ENCODE measurements at places on chromosomes 3 and 15.

DNA sequence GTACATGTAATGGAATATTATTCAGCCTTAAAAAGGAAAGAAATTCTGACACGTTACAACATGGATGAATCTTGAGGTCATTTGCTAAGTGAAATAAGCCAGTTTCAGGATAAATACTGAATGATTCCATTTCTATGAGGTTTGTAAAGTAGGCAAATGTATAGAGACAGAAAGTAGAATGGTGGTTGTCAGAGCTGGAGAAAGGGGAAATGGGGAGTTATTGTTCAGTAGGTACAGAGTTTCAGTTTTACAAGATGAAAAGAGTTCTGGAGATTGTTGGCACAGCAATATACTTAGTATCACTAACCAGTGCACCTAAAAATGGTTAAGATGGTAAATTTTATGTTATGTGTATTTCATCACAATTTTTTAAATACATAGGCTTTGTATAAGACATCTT, 60.6 kb downstream of the USP8 start:
- no peak for DNase-seq

DNA sequence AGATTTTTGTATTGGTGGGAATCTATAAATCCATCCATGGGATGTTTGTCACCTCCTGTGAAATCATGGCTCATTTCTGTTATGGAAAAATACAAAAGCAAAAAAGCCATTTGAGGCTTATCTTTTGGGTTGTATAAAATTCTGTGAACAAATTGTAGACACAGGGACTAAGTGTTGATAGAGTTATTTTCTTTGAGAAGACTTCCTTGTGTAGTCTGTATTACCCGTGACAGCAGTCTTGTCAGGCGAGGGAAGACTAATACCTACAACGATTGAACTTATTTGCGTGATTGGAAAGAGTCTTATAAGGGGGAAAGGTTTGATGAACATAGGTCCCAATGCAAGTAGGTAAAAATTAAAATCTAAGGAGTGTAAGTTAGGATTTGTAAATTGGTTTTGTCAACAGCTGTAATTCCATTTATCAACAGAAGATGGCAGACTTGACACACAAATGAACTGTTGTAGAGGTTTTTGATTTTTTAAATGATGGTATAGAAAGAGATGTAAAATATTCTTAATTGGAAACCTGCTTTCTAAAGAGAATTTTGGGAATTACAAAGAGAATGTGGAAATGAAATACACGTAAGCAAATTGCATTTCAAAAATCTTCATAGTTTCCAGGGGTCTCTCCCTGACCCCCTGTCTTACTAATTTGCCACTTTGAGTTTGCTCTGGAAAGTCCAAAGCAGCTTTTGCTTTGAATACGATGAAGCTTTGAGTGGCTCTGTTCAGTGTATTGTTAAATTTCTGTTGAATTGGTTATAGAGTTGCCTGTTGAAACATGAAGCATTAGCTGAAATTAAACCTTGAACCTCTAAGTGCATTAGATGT, 33.2 kb downstream of the SLC25A26 start:
- DNase-seq = no peak

DNA sequence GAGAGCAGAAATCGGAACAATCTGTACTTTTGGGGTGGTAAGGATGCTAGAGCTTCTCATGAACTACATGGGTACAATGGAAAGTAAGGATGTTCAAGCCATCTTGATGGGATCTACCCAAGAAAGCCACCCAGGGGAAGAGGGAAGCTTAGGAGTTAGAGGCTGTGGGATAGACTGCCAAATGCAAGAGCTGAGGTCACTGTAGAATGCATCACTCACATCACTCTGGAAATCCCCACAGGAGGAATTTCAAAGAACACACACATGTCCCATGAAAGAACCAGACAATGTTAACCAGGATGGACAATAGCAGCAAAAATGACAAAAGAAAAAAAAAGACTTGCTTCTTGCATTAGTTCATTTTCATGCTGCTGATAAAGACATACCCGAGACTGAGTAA, 32.8 kb upstream of the UBE2E2 start:
- peak; percentile 47 for DNase-seq

DNA sequence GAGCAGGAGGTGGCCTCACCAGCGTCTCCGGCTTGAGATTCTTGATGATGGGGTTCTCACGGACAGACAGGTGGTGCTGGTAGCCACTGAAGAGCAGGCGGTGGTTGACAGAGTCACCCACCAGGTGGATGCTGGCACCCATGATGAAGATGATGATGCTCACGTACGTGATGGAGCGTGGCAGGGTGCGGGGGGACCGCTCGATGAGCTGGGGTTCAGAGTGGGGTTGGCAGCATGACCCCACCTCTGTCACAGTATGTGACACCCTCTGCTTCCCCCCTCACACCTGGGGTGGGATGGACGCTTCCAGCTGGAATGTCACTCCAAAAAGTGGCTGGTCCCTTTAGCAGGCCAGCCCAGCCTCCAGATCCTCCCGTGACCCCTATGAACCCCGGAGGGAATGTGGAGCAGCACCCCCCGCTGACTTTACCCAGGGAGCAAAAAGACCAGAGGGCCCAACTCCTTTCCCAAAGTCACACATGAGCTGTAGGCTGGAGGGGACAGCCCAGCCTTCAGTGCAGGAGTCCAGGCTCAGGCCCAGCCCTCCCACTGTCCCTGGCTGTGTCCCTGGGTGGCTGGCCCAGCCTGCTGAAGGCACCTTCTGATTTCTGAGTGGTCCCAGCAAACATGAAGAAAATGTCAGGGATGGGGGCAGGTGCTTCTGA, 6.7 kb upstream of the CALML4 start:
- DNase-seq = no peak

DNA sequence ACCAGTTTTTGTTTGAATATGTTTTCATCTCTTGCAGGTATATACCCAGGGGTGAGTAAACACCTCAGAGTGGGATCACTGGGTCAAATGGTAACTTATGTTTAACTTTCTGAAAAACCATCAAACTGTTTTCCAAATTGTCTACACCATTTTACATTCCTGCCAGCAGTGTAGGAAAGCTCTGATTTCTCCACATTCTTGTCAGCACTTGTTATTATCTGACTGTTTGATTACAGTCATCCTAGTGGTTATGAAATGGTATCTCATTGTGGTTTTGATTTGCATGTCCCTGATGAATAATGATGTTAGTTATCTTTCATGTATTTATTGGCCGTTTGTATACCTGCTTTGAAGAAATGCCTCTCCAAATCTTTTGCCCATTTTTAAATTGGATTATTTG, 13.8 kb downstream of the FSD2 start:
- no peak for DNase-seq

GRCh38 chr3:194089357-194090177, 46.4 kb upstream of the HES1 start:
- DNase-seq = peak; percentile 98

DNA sequence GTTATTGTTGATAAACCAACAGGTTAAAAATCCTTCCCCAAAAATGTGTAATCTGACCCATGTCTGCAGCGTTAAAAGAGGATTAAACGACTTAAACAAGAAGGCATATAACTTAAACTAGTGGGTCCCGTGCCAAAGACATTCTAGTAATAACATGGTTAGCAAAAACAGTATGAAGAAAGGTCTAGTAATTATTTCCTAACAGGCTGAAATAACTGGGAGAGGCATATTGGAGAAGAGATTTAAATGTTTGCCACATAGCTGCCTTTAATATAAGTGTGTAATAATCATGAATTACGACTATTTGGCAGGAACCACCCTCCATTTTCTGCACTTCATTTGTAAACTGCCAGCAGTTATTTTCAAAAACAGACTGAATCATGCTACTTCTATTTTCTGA, 67.7 kb upstream of the CSPG5 start:
- DNase-seq = no peak

- DNase-seq = no peak
Measured at GRCh38 chr3:61718565-61718964, 157.2 kb downstream of the PTPRG start.

DNA sequence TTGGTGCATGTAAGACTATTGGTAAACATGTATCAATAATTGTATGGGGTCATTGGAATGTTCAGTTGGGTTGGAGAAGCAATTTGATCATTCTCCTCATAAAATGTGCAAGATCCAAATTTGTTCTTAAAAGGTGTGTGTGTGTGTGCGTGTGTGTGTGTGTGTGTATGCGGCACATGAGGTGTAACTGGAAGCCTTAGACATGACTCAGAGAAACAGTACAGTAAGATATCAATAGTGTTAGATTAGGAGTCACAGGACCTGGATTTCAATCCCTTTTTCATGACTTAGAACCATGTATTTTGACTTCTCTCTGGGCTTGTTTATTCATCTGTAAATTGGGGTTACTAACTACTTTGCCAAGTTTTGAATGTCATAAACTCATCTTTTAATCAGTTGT, 38.3 kb downstream of the RSRC1 start:
- no peak for DNase-seq

All from brain microvascular endothelial cell (primary cell).